H1 (cell line): ENCODE measurements at places on chromosomes 3 and 15. TPM values are rescaled to one million over a fixed set of nuclear protein-coding genes. Genes with fewer than 3 reads are reported as not detected.

Gene GOLGA8R
- total RNA-seq, result 0.10 and 0.34 TPM in 2 replicates

Gene LOXL1
- total RNA-seq, result 8.1 and 9.3 TPM in 2 replicates

Gene GNB5
- 37.7 and 42.5 TPM in 2 replicates for total RNA-seq

Gene RBPMS2
- 238 and 243 TPM in 2 replicates for total RNA-seq

Gene FETUB
- total RNA-seq, result not detected in 2 replicates

Gene ARGFX
- not detected in 2 replicates for total RNA-seq

Gene LMAN1L
- total RNA-seq, result not detected in 2 replicates

Gene TMEM44
- total RNA-seq, result 15.4 and 16.7 TPM in 2 replicates

Gene SI
- not detected in 2 replicates for total RNA-seq

Gene CNOT10
- 55.9 and 61.0 TPM in 2 replicates for total RNA-seq

Gene PP2D1
- total RNA-seq, result not detected in 2 replicates

Gene CHD2
- 70.0 and 75.9 TPM in 2 replicates for total RNA-seq

Gene MST1R
- total RNA-seq, result 4.8 and 7.6 TPM in 2 replicates

Gene CELF6
- total RNA-seq, result 0.19 TPM in 1 of 2 replicates, not detected in the other

Gene ZDHHC3
- total RNA-seq, result 67.4 and 77.4 TPM in 2 replicates

Gene SMAD6
- 7.0 and 7.6 TPM in 2 replicates for total RNA-seq

Gene OR5K4
- total RNA-seq, result not detected in 2 replicates

Gene ST3GAL6
- total RNA-seq, result 6.1 and 7.6 TPM in 2 replicates

Gene ISY1
- total RNA-seq, result 16.6 and 21.8 TPM in 2 replicates

Gene CDHR4
- 0.50 and 0.54 TPM in 2 replicates for total RNA-seq

Gene TMEM108
- total RNA-seq, result 12.9 and 14.3 TPM in 2 replicates

Gene TMEM158
- 30.3 and 35.5 TPM in 2 replicates for total RNA-seq

Gene CCR8
- total RNA-seq, result not detected in 2 replicates

Gene MESP2
- total RNA-seq, result 0.35 and 0.38 TPM in 2 replicates

Gene KLHL40
- not detected in 2 replicates for total RNA-seq

Gene CELSR3
- 26.7 and 29.5 TPM in 2 replicates for total RNA-seq

Gene MGLL
- 0.34 and 0.75 TPM in 2 replicates for total RNA-seq

Gene LYZL4
- not detected in 2 replicates for total RNA-seq

Gene CLASP2
- total RNA-seq, result 51.6 and 58.0 TPM in 2 replicates

Gene VPS18
- total RNA-seq, result 31.9 and 32.7 TPM in 2 replicates

Gene COL6A5
- total RNA-seq, result 0.06 TPM in 1 of 2 replicates, not detected in the other

Gene ACP3
- 1.2 and 2.4 TPM in 2 replicates for total RNA-seq

Gene MASP1
- total RNA-seq, result 2.7 and 3.2 TPM in 2 replicates

Gene C3orf22
- total RNA-seq, result not detected in 2 replicates

Gene EDEM1
- total RNA-seq, result 14.1 and 16.4 TPM in 2 replicates

Gene ZIC1
- 1.5 and 2.2 TPM in 2 replicates for total RNA-seq

Gene SLC6A1
- total RNA-seq, result 0.30 and 0.31 TPM in 2 replicates

Gene ROBO2
- total RNA-seq, result 2.0 and 2.9 TPM in 2 replicates

Gene GP9
- not detected in 2 replicates for total RNA-seq

Gene ZNF80
- not detected in 2 replicates for total RNA-seq
